ENCODE measurements at places on chromosomes 1 and 21.

- no peak for DNase-seq
Measured at GRCh38 chr1:70496181-70496580, 85.1 kb downstream of the CTH start.

DNA sequence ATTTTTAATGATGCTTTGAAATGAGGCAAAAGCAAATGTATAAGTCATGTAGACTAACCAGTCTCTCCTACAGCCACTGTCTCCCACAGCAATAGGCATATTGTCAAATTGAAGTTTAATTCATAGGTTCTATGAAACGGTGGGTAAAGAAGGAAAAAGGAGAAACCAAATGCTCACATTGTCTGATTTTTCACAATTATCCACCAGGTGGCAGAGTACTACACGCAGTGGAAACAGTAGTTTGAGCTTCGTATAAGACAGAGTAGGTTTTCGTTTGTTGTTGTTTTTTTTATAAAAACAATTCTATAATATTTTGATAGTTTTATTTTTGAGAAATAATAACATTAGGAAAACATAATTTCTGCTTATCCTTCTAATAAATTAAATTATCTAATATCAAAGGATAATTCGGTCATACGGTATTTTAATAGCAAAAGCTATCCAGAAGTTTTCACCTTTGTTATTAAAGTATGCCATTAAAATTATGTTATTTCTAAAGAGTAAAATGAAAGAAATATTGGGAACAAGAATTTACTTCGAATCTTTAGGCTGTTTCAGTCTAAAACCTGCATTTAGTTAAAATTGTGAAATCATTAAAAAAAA, 39.1 kb downstream of the TYW3 start:
- DNase-seq: peak; percentile 55

DNA sequence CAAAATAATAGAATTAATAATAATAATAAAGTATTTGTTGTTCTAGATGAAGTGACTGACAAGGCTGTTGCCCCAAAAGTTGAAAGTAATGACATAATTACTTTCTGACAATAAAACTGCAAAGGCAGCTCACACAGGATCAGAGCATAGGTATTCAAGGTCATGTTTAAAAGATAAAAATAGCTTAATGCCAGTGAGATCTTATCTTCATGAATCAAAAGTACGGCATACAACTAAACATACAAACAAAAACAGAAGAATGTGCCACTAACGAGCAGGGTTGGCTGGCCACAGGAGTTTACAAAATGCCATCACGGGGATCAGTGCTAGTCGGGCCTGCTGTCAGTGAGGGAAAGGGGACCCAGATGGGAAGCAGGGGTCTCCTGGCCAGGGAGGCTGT, 22.4 kb upstream of the TMPRSS2 start:
- no peak for DNase-seq

- DNase-seq: no peak
Measured at GRCh38 chr1:193569096-193569982, 382.9 kb upstream of the B3GALT2 start.

DNA sequence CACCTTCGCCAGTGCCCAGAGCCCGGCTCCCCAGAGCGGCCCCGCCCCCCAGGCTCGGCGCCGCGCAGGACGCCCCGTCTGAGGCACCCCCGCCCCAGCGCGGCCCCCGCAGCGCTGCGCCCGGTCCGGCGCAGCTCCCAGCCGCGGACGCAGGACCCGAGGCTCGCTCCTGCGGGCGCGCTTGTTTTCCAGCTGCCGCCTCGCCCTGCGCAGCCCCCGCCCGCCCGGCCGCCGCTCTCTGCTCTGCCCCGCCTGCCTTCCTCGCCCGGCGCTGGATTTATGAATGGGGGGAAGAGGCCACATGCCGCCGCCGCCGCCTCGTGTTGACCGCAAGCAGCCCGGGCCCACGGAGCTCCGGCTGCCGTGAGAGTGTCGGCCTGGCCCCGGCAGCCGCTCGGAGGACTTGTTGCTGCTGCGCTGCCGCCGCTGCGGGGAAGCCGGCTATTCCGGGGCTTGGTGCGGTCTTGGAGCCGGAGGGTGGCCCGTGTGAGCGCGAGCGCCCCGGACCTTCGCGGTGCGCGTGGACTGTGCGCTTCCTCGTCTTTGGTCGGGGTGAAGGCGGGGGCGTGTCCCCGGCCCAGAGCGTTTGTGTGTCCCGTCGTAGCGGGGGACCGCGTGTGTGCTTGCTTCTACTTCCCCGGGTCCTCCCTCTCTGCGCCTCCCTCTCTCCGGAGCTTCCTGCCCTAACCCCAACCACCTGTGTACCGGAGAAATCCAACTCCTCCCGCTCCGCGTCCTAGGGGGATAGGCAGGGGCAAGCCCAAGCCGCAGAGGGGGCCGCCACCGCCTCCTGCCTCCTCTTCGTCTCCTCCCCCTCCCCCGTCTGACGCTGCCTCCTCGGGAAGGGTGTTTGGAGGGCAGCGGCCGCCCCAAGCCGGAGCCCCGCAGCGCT, 736 bp downstream of the KCNC4 start:
- peak; percentile 31 for DNase-seq

DNA sequence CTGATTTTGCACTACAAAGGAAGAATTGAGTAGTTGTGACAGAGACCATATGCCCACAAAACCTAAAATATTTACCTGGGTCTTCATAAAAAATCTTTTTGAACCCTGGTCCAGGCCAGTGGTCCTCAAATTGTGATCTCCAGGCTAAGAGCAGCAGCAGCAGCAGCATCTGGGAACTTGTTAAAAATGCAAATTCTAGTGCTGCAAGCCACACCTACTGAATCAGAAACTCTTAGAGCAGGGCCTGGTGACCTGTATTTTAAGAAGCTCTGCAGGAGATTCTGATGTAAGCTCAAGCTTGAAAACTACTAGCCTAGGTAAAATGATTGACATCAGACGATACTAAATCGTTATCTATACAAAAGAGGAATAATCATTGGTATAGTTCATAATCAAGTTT, 112.2 kb downstream of the LRRC7 start:
- DNase-seq: no peak

DNA sequence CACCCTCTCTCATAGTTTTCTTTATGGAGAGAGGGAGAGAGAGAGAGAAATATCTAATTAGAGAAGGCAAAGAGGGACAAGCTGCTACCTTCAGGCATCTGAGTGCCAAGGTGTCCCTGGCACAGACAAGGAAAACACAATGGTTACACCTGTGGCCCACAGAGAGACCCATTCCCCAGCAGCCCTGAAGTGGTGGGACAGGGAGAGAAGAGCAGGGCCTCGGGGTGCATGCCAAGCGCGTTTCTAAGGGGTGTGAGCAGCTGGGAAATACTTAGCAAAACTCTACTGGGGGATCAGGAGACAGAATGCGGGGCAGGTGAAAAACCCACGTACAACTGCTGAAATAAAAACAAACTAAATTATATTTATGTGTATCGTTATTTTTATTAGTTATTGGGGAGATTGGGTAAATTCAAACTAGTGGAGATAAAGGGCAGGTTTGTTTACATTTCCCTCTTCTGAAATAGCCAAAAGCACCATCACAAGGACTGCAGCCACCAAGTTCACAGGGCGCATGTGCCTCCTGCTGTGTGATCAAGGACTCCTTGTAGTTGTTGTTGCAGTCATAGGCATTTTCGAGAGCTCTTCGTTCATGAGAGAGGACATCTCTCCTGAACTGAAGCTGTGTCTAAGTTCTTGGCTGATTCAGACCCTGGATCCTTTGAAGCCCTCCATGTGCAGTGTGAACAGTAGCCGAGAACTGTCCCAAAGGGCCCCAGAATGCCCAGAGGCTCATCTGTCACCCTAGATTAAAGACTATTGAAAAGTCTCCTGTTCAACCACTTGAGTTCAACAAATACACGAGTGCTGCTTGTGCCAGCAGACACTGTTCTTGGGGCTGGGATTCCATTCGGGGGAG, 737 bp upstream of the SERPINC1 start:
- no peak for DNase-seq

- peak; percentile 23 for DNase-seq
Measured at GRCh38 chr1:187051618-187052232, 223.0 kb downstream of the PLA2G4A start.

GRCh38 chr1:1665815-1666251, 7.0 kb upstream of the CDK11B start:
- DNase-seq: no peak

DNA sequence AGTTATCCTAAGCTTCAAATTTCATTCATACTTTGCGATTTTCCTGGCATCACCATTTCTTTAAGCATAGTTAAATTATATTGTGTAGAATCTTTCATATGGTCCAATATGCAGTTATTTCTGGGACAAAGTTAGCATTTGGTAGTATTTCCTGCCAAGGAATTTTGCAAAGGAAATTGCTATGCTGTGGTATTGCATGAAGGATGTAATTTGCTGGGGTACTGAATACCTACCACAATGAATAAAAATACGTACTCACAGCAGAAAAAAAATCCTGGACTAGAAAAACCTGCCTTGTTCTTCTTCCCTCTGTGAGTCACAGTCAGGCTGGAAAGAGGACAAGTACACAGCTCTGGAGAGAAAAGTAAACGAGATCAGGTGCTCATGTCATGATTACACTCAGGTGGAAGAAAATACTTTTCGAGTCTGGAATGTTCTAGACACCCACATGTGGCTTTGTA, 241.2 kb downstream of the PTBP2 start:
- no peak for DNase-seq

GRCh38 chr1:30516485-30516858, 206.9 kb downstream of the MATN1 start:
- DNase-seq: no peak

GRCh38 chr1:59516881-59517280, 220.0 kb downstream of the FGGY start:
- DNase-seq: no peak

DNA sequence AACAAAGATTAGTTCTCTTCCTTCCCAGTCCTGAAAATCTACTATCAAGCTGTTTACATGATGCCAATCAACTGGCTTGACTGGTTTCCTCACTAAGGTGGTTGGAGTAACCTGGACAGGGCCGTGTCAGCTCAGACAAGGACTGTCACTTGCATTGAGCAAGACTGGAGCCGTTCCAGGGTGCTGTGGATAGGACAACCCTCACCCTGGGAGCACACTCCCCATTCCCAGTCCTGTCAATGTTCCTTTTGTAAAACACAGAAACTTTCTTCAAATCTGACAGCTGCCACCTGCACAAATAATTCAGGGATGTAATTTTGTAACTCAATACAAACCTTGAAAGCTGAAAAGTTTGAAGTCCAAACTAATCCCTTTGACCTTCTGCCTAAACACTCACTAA, 31.4 kb downstream of the PLPP3 start:
- no peak for DNase-seq

DNA sequence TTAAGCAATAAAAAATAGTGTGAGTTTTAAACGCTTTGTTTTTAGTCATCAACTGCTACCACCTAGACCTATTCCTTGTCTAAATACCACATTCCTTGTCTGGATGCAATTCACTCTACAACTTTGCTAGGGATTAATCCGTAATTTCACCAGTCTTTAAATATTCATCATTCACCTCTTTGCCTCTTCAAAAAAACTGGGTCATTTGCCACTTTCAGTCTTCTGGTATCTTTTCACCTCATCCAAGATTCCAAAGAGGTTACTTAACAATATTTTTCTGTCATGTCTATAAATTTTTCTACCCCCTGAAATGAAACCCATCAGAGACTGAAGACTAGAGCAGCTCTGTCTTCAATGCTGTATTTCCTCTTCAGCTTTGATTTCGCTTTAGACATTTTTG, 9.5 kb downstream of the PALMD start:
- no peak for DNase-seq

GRCh38 chr1:33257207-33257771, 997 bp downstream of the ZNF362 start:
- DNase-seq: no peak

DNA sequence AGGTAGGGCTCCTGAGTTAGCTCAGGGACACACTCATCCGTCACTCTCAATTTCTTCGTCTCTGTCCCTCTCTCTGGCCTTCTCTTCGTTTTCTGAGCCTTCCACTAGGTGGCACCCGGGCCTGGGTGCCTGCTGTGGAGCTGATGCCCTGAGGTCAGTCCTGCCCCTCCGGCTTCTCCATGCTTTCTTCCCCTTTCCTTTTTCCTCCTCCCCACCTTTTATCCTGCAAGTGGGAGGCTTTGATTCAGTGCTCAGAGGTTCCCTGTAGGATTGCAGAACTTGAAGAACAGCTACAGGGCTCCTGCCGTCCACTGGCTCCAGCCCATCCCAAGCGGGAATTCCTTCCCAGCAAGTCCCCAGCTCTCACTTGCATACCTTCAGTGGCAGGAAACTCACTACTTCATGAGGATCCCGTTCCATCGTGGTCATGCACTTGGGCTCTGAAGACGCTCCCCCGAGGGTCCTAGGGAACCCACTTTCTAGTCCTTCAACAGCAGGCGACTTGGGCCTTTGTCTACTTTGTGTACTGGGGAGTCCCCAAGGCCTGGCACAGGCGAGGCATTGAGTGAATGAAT, 45.6 kb downstream of the SRRM1 start:
- DNase-seq: peak; percentile 71

- DNase-seq: no peak
Measured at GRCh38 chr1:209430107-209430506, 153.4 kb upstream of the CAMK1G start.

DNA sequence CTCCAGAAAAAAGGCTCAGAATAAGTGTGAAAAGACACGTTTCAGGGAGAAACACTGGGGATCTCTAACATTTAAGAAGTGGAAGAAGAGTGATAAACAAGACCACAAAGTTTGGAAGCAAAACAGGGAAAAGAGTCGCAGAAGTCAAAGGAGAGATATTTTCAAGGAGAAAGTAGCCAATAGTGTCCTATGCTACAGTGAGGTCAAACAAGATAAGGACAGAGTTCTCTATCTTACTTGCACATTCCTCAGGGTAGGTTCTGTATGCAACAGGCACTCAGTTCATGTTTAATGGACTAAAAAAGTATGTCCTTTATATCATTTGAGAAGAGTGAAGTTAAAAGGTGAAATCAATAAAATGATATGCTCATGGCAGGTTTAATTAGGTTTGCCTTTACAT, 13.8 kb upstream of the EDEM3 start:
- DNase-seq: no peak

- no peak for DNase-seq
Measured at GRCh38 chr21:32965129-32965680, 60.5 kb upstream of the OLIG2 start.

DNA sequence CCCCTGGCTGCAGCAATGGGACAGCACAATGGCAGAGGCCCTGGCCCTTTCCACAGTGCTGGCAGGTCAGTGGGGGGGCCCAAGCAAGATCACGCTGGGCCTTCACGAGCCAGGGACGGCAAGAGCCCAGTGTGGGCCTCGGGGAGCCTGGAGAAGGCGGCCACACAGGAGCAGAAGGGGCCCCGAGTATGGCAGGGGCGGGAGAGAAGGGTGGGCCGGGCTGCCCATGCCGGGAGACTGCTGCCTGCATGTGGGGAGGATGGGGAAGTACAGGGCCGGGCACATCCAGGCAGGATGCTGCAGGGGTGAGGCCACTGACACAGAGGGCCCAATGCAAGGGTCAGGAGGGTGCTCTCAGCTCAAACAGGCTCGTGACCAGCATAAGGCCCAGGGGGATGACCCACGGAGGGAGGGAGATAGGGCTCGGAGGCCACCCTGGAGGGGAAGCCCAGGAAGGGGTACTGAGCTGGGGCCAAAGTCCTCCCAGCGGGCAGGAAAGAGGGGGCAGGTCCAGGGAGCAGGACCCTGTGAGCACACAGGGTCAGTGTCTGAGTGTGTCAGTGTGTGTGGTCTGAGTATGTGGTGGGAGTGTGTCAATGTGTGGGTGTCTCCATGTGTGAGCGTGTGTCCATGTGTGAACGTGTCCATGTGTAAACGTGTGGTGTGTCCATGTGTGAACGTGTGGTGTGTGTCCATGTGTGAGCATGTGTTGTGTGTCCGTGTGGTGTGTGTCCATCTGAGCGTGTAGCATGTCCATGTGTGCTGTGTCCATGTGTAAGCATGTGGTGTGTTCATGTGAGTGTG, 13.1 kb downstream of the SLC19A1 start:
- no peak for DNase-seq

- DNase-seq: no peak
Measured at GRCh38 chr21:39869141-39869818, 2.0 kb downstream of the PCP4 start.

Measured in NCI-H1436 (cell line).